WTC11 (cell line): ENCODE measurements at places on chromosomes 1 and 21. TPM values are rescaled to one million over a fixed set of nuclear protein-coding genes. Genes with fewer than 3 reads are reported as not detected.

FMO2 gene
- total RNA-seq: 0.16 to 0.23 TPM in 2 of 3 replicates, not detected in the other

COL18A1 gene
- 231 to 241 TPM (median 231 TPM) in 3 replicates for total RNA-seq

INKA2 gene
- total RNA-seq: 19.2 to 22.5 TPM (median 20.1 TPM) in 3 replicates

PLEKHA6 gene
- total RNA-seq: 9.2 to 11.6 TPM (median 11.0 TPM) in 3 replicates

CELSR2 gene
- 26.8 to 31.3 TPM (median 28.2 TPM) in 3 replicates for total RNA-seq

CYP4X1 gene
- total RNA-seq: 1.3 to 1.9 TPM (median 1.4 TPM) in 3 replicates

C4BPA gene
- 0.23 to 0.39 TPM (median 0.30 TPM) in 3 replicates for total RNA-seq

TAS1R1 gene
- 0.11 to 0.16 TPM in 2 of 3 replicates, not detected in the other for total RNA-seq

AADACL3 gene
- 0.77 to 0.94 TPM (median 0.78 TPM) in 3 replicates for total RNA-seq

RNPC3 gene
- total RNA-seq: 16.4 to 17.6 TPM (median 17.6 TPM) in 3 replicates

RHEX gene
- not detected in 3 replicates for total RNA-seq

GRCh38 chr1:43978551-43979260 is at the start of gene B4GALT2:
B4GALT2 (plus strand) TSS chr1:43979210; CDS start chr1:43981161, 1,951 bp downstream.
- H3K27ac ChIP-seq: peak within 1 kb of the TSS; percentile 73
- H3K4me3 ChIP-seq: peak within 1 kb of the TSS; percentile 89
- H3K4me1 ChIP-seq: peaks cover 36% of the 10 kb centered on the region
- peak; percentile 45 for DNase-seq
- no peaks in the 10 kb centered on the region; the same call in 1 of the 2 replicates for H3K27me3 ChIP-seq

- H3K27me3 ChIP-seq: peaks cover 49% of the 10 kb centered on the region
- no peak overlapping the region for H3K27ac ChIP-seq
- H3K4me3 ChIP-seq: no peak overlapping the region
- DNase-seq: no peak
- H3K4me1 ChIP-seq: peaks cover 87% of the 10 kb centered on the region
- H3K36me3 ChIP-seq: no peaks in the 10 kb centered on the region
These were observed 41.1 kb downstream of the CACHD1 start for GRCh38 chr1:64511044-64511443.

DNA sequence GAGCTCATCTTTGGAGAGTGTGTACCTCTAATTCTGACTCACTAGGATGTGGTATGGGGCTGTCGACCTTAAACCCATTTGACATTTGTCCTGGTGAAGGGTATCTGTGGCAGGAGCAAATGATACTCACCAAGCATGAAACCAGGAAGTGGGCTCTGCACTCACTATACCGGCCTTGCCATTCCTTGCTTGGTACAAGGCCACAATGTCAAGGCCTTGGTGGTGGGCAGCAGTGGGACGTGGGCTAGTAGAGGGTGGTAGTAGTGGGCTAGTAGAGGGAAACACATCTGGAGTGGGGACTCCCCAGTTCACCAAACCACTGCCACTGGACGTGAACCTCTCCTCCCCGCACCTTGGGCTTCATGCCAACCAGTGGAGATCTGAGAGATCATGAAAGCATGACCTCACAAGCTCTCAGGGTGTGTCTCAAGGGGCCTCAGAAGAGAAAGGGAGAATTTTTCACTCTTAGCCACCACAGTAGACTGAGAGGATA is 11.5 kb downstream of the TNFSF4 start:
- no peak for DNase-seq
- no peaks in the 10 kb centered on the region for H3K36me3 ChIP-seq
- H3K4me3 ChIP-seq: no peak overlapping the region
- H3K27me3 ChIP-seq: no peaks in the 10 kb centered on the region

GRCh38 chr1:15417059-15417934 is 7.6 kb downstream of the EFHD2 start:
- DNase-seq: no peak
- no peak overlapping the region for H3K4me3 ChIP-seq
- H3K27me3 ChIP-seq: peaks cover under 1% of the 10 kb centered on the region; the same call in 1 of the 2 replicates
- H3K36me3 ChIP-seq: peaks cover 7% of the 10 kb centered on the region

DNA sequence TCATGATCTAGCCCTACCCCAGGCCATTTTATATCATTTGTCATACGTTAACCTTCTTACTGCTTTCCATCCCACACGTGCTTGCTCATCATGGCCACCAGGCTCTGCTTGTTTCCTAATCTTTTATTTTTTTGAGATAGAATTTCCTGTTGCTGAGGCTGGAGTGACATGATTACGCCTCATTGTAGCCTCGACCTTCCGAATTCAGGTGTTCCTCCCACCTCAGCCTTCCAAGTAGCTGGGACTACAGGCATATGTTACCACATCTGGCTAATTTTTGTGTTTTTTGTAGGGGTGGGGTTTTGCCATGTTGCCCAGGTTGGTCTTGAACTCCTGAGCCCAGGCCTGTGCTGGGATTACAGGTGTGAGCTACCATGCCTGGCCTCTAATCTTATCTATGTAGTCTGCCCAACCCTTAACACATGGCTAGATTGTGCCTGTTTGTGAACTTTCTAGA is 3.3 kb downstream of the UAP1 start:
- H3K27ac ChIP-seq: no peak overlapping the region
- DNase-seq: no peak
- H3K27me3 ChIP-seq: peaks cover 9% of the 10 kb centered on the region
- peaks cover 16% of the 10 kb centered on the region for H3K36me3 ChIP-seq
- peaks cover 23% of the 10 kb centered on the region for H3K4me1 ChIP-seq

DNA sequence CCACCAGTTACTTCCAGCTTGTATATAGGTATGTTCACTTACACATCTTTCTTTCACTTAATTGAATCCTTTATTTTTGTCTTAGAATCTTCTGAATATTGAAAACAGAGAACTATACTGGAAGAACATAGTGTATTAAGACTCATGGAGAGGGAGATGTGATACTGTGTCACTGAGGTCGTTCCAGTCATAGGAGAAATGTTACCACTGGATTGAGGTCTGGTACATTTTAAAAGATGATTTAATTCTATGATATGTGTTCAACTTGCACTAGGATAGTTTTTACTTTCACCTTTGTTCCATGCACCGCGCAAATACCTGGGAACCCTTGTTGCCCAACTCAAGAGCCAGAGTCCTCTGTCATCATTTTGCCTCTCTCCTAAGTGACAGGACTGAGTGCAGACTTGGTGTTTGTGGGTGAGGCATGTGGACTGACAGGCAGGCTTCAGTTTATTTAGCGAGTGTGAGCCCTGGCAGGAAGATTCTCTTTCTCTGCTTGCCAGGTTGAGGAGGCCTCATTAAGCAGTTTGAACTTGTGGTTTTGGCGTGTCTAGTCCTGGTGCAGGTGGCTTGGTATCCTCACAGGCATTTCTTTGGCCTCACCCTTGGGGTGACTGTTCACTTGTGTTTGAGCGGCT is 63.7 kb downstream of the DYRK1A start:
- peaks cover 58% of the 10 kb centered on the region for H3K4me1 ChIP-seq
- no peaks in the 10 kb centered on the region for H3K27me3 ChIP-seq
- no peak overlapping the region for H3K4me3 ChIP-seq
- peaks cover 14% of the 10 kb centered on the region for H3K36me3 ChIP-seq
- DNase-seq: no peak

- H3K4me3 ChIP-seq: no peak overlapping the region
- H3K36me3 ChIP-seq: peaks cover 4% of the 10 kb centered on the region
- DNase-seq: peak; percentile 69
- H3K27me3 ChIP-seq: no peaks in the 10 kb centered on the region
These were observed 9.9 kb downstream of the GPR3 start for GRCh38 chr1:27402349-27402754.

DNA sequence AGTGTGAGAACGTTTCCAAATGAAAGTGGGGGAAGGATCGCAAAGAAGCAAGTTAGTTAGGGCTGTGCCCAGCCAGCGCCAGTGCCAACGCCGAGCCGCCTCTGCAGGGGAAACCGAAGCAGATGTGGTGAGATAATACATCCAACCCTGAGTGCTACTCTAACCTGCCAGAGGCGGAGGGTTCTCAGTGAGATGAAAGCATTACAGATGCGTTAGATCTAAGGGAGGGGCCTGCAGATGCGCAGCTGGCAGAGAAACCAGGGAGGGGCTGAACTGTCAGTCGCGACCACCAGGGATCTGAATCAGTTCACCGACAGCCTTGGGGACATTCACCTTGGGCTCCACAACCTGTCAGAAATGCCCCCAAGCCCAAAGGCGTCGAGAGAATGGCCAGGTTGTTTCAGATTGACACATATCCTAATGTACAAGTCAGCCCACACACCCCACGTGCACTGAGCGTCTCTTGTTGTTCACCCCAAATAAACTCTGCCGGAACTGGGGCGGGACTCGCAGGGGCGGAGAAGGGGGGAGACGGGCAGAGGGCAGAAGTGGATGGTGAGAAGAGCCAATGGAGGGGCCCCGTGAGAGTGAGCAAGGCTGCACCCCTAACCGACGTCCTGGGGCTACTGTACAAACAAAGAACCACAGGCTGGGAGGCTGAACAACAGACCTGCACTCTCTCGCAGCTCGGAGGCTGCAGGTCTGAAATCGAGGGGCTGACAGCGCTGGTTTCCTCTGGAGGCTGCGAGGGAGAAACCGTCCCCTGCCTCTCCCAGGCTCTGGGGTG is 8.7 kb upstream of the UMODL1 start:
- peaks cover 34% of the 10 kb centered on the region for H3K4me1 ChIP-seq
- no peak for DNase-seq

DNA sequence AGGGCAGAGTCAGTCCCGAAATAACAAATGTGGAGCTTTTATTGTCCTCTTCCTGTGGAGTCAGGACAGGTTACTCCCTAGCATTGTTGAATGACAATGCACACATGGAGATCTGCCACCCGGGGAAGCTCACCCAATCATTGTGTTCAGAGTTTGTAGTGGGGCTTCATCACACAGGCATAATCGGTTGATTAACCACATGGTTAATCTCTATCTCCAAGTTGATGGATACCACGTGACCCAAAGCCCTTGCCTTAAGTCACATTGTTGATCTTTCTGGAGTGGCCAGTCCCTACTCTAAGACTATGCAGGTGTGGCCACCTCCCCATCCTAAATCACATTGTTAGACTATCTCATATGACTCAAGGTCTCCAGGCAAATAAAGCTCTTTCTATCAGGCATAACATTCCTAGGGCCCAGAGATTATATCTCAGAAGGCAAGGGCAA is 2.6 kb upstream of the C1orf141 start:
- no peak for DNase-seq
- peaks cover 8% of the 10 kb centered on the region; the same call in 1 of the 2 replicates for H3K27me3 ChIP-seq
- no peak overlapping the region for H3K27ac ChIP-seq

DNA sequence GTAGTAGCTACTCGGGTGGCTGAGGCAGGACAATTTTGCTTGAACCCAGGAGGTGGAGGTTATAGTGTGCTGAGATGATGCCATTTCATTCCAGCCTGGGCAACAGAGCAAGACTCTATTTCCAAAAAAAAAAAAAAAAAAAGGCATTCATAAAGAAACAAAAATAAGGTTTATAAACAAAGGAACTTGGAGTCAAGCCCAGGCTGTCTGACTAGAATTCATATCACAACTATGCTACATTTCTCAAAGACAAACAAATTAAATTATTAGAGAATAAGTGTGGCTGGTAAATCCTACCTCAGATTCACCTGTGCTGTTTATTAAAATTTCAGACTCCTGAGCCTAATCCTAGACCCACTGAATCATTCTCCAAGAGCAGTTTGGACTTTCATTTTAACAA is 4.2 kb downstream of the GCLM start:
- no peak for DNase-seq
- peaks cover 5% of the 10 kb centered on the region; the same call in 1 of the 2 replicates for H3K27me3 ChIP-seq
- H3K4me1 ChIP-seq: peaks cover 23% of the 10 kb centered on the region
- no peaks in the 10 kb centered on the region for H3K36me3 ChIP-seq
- H3K27ac ChIP-seq: no peak overlapping the region
- H3K4me3 ChIP-seq: no peak overlapping the region

GRCh38 chr1:150256554-150257341 is 826 bp upstream of the CA14 start:
- H3K36me3 ChIP-seq: peaks cover 6% of the 10 kb centered on the region
- DNase-seq: peak; percentile 53
- peaks cover 44% of the 10 kb centered on the region for H3K4me1 ChIP-seq
- peak overlapping the region; percentile 83 for H3K4me3 ChIP-seq

- peaks cover 74% of the 10 kb centered on the region for H3K27me3 ChIP-seq
- peaks cover 7% of the 10 kb centered on the region for H3K4me1 ChIP-seq
- no peak for DNase-seq
- H3K4me3 ChIP-seq: no peak overlapping the region
These were observed 61.3 kb downstream of the CDK18 start for GRCh38 chr1:205565799-205566198.

- no peak for DNase-seq
- H3K4me1 ChIP-seq: peaks cover 12% of the 10 kb centered on the region
- peak overlapping the region; percentile 97 for H3K4me3 ChIP-seq
- H3K27ac ChIP-seq: peak overlapping the region; percentile 96; the same call in 1 of the 2 replicates
- no peaks in the 10 kb centered on the region for H3K36me3 ChIP-seq
- no peaks in the 10 kb centered on the region for H3K27me3 ChIP-seq
These were observed 830 bp downstream of the INPP5B start for GRCh38 chr1:37945743-37946702.

GRCh38 chr21:46438241-46438640 is 20.4 kb upstream of the DIP2A start:
- H3K27me3 ChIP-seq: no peaks in the 10 kb centered on the region
- H3K4me1 ChIP-seq: no peaks in the 10 kb centered on the region
- DNase-seq: no peak
- H3K4me3 ChIP-seq: no peak overlapping the region

- no peak for DNase-seq
- H3K27ac ChIP-seq: no peak overlapping the region
- H3K4me1 ChIP-seq: peaks cover 4% of the 10 kb centered on the region
- H3K4me3 ChIP-seq: no peak overlapping the region
These were observed 55.4 kb upstream of the SCYL3 start for GRCh38 chr1:169949139-169949538.

- peaks cover 17% of the 10 kb centered on the region for H3K27me3 ChIP-seq
- H3K4me3 ChIP-seq: no peak overlapping the region
- no peak for DNase-seq
- H3K36me3 ChIP-seq: no peaks in the 10 kb centered on the region
- H3K27ac ChIP-seq: peak overlapping the region; percentile 90; the same call in 1 of the 2 replicates
These were observed 6.0 kb downstream of the IFFO2 start for GRCh38 chr1:18950401-18951026.

- H3K27me3 ChIP-seq: no peaks in the 10 kb centered on the region
- no peak for DNase-seq
- H3K4me3 ChIP-seq: no peak overlapping the region
- peaks cover 17% of the 10 kb centered on the region for H3K4me1 ChIP-seq
- no peak overlapping the region for H3K27ac ChIP-seq
These were observed 24.4 kb upstream of the BCAR3 start for GRCh38 chr1:93705892-93706500.

- no peak overlapping the region for H3K4me3 ChIP-seq
- H3K27me3 ChIP-seq: no peaks in the 10 kb centered on the region
These were observed 56.9 kb upstream of the MAP1LC3C start for GRCh38 chr1:242055749-242056320.

DNA sequence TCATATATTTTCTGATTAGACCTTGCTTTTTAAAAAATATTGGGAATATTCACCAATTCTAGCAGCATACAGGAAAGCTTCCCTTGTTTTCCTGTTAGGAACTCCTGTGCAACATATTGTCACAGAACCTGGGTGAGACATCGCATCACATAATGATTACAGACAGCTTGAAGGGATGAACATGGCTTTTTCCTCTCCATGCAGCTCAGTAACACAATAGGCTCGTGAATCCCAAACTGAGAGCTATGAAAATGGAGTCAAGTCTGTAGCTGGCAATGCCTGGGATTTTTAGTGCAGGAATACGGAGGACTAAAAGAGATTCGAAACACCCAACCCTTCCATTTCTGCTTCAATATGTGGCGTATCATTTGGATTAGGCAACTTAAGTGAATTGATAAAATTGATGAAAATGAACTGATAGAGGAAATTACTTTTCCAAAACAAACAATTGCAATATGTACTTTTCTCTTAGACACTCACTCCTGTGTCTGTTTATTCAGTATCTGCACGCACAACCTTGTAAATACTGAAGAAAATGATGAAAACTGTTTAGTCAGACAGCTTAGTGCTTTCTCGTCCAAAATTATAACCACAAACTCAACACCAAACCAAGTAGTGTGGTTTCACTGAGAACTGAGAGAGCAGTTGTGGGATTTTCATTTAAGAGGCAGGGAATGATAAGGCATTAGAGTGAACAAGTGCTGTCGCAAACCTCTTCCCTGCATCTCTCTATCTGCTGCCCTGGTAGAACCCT is 250.4 kb downstream of the PTBP2 start:
- no peak overlapping the region for H3K27ac ChIP-seq
- H3K4me3 ChIP-seq: no peak overlapping the region
- no peaks in the 10 kb centered on the region for H3K4me1 ChIP-seq
- H3K36me3 ChIP-seq: no peaks in the 10 kb centered on the region
